ENCODE measurements at places on chromosomes 13 and 19. TPM values are rescaled to one million over a fixed set of nuclear protein-coding genes. Genes with fewer than 3 reads are reported as not detected.
A peak's percentile ranks its signal among the peaks of the same experiment; 100 is the strongest.

- DNase-seq = peak; percentile 95
Measured at GRCh38 chr19:3275583-3276340, 51.3 kb downstream of the CELF5 start.

- no peak for DNase-seq
Measured at GRCh38 chr19:419721-420515, 11.0 kb upstream of the C2CD4C start.

The HIF3A gene
- total RNA-seq = not detected

DNA sequence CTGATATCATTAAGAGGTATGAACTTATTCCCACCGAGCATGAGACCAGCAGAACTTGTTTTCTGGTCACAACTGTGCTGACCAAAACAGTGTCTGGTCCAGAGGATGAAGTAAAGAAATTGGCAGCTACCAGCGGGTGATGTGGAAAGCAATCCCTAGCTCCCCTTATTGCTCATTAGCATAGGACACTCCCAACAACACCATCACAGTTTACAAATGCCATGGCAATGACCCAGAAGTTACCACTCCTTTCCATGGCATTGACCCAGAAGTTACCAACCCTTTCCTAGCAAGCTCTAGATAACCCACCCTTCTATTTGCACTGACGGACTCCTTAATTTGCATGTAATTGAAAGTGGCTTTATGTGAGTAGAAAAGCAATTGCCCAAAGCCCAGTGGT is 1856.1 kb downstream of the OLFM4 start:
- DNase-seq = no peak

The C19orf85 gene
- total RNA-seq = not detected

- DNase-seq = no peak
Measured at GRCh38 chr19:993831-994393, 6.3 kb upstream of the GRIN3B start.

The SCAMP4 gene
- total RNA-seq = 46.4 TPM

DNA sequence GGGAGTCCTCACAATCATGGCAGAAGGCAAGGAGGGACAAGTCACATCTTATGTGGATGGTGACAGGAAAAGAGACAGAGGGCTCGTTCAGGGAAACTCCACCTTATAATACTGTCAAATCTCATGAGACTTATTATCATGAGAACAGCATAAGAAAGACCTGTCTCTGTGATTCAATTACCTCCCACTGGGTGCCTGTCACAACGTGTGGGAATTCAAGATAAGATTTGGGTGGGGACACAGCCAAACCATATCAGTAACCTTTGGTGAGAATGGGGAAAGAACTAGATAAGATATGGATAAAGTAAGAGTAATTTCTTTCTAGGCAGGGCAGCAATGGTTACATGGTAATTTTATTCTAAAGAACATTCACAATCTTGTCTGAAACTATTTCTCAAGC is 344.9 kb upstream of the KLF12 start:
- no peak for DNase-seq

The PROZ gene
- total RNA-seq = not detected

The TYROBP gene
- total RNA-seq = not detected

DNA sequence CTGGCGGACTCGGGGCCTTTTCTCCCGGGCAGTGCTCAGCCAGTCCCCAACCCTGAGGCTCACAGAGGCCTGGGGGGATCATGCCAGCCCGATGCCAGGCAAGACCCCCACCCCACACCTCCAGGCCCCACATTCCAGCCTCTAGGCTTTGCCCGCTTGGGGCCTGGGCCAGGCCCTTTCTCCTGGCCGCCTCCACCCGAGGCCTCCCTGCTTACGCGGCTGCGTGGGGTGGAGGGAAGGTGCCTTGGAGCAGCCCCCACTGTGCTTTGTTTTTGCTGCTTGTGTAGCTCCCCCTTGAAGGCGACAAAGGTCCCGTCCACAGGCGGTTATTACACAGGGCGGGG is 38.4 kb downstream of the SMIM24 start:
- no peak for DNase-seq

GRCh38 chr19:18646535-18647370 is 9.9 kb downstream of the KLHL26 start:
- DNase-seq = no peak

The RUBCNL gene
- 352 TPM for total RNA-seq

- DNase-seq = no peak
Measured at GRCh38 chr13:28954419-28954725, 134.2 kb downstream of the MTUS2 start.
